ENCODE measurements at places on chromosomes 5 and 9.

- DNase-seq, result no peak
Observed at GRCh38 chr5:116306846-116307245, 222.0 kb downstream of the COMMD10 start.

DNA sequence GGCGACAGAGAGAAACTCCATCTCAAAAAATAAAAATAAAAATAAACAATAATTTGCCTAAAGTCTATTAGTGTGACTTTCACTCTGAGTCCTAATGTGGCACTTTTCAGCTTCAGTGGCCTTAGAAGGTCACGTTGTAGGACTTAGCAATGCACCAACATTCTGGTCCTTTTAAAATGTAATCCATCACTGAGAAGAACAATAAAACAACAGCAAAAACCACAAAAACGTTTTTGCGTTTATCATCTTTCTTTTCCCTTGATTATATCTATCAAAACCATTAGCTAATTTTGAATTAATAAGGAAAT, 190.1 kb upstream of the ZNF608 start:
- DNase-seq, result no peak

GRCh38 chr5:158487664-158488063, 612.1 kb downstream of the EBF1 start:
- DNase-seq, result no peak

GRCh38 chr9:33686942-33687341, 108.4 kb upstream of the PRSS3 start:
- no peak for DNase-seq

DNA sequence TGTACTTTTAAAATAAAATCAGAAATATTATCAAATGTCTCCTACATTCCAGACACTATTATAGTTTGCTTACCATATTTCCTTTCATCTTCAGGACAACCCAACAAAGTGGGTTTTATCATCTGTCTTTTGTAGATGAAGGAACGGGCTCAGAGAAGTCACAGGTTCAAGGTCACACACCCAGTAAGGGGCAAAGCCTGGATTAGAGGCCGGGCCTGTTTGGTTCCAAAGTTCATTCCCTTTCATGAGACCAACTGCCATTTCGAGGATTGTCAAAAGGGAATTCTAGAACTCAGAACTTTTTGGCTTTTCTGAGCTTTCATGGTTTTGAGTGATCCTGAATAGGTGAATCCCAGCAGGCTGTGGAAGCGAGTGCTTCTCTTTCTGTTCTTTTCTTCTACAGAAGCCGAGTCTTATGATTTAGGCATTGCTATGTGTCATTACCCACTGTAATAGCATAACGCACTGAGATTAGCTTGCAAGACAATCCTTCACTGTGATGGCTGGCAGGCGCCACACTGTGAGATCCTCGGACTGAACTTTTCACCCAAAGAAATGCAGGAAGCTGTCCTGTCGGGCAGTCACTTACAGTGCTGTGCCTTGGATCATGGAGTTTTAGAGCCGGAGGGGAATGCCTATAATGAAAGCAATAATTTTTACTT, 43.8 kb upstream of the ANKH start:
- DNase-seq, result no peak

GRCh38 chr5:88685591-88686541, 197.1 kb downstream of the MEF2C start:
- no peak for DNase-seq

DNA sequence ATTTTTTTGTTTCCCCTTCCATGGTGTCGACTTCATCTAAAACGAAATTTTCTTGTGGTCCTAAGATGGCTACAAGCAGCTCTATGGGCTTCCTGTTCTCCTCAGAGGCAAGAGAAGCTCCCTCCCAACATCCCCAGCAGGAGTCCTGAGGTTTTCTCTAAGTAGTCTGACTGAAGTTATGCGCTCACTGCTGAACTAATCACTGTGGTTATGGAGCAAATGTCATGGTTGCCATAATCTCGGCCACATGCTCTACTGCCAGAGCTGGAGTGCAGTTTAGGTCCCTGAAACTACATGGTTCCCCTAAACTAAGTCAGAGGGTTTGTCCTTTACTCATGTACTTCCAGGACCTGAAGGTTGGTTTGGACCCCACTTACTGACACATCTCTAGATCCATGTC, 68.0 kb upstream of the MAMDC2 start:
- DNase-seq, result no peak

DNA sequence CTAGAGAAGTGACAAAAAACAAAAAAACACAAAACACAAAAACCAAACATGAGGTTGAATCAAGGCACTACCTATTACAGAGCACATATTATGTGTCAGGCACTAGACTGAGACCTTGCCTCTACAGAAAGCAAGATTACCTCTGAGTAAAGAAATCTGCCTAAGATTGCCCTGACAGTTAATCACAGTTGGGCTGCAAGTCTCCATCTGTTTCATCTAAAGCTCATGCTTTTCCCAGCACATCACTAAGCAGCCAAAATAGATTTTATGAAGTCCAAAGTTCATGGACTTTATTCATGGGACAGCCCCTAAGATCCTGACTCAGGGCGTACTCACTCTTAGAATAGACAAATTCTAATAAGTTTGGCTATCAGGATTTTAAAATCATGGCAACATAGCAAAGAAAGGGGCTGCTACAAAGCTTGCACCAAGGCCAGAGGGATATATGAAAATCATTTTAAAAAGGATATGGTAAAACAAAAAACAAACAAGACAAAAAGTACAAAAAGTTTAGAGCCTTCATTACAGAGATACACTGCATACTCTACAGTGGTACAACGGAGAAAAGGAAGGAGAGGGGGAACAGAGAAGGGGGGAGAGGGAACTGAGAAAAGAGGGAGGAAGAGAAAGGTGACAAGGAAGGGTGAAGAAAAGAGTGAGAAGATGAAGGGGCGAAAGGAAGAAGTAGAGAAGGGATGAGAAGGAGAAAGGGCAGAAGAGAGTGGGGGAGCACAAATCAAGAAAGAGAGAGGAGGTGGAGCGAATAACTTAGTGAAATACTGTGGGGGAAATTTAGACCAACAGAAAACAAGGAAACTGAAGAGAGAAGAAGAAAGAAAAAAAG, 58.2 kb downstream of the RICTOR start:
- DNase-seq, result no peak

- no peak for DNase-seq
Observed at GRCh38 chr5:141785135-141785534, 93.1 kb downstream of the PCDH1 start.

DNA sequence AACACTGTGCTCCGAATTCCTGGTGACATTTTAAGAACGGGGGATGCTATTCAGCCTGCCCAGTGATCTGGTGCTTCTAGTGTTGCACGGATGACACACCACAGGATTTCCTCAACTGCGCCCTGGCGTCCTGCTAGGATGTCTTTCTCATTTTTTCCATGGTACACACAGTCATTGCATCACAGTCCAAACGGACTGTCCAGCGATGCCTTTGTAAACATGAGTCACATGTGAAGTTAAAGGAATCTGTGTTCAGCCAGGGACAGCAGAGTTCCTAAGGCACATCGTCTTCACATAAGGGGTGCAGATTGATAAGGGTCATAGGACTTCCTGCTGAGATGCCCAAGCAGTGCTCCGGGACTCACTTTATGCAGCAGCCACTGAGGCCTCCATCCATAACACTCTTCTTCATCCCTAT, 9.3 kb upstream of the PTPN3 start:
- no peak for DNase-seq

- peak; percentile 21 for DNase-seq
Observed at GRCh38 chr5:107154593-107154992, 516.1 kb downstream of the EFNA5 start.

DNA sequence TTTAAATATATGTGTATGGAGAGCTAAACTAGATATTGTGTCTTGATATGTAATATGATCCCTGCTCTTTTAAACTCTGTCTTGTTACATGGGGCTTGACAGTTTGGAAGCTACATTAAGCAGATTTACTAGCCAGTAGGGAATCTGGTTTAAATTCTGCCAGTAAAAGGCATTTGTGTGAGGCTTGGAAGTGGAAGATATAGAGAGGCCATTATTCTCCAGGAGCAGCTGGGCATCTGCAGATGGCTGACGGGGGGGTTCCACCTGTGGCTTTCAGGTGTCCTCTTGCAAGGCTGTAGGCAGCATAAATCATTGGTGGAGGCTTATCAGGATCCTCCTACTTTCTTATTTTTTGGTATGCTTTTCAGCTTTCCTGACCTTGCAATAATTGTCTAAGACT, 179.1 kb upstream of the FBXL7 start:
- DNase-seq, result no peak

DNA sequence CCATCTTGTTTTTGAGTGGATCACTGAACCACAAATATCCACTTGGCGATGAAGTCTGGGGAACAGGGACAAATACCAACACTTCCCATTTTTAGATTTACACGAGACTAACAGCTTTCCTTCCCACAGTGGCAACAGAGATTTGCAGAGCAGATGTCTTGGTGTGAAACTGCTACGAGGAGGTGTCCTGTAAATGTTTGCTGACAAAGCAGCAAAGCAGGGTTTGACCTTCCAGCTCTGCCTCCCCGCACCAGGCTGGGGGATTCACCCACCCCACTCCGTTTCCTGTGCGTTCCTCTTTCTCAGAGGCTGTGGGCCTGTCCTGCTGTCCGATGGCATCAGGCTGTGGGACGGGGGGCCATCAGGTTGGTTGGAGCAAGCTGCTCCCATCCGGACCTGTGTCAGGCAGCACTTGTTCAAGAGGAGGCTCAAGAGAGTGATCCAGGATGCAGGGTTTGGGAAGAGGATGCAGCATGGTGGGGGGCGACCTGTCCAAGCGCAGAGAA, 693 bp upstream of the RGS3 start:
- DNase-seq, result no peak

DNA sequence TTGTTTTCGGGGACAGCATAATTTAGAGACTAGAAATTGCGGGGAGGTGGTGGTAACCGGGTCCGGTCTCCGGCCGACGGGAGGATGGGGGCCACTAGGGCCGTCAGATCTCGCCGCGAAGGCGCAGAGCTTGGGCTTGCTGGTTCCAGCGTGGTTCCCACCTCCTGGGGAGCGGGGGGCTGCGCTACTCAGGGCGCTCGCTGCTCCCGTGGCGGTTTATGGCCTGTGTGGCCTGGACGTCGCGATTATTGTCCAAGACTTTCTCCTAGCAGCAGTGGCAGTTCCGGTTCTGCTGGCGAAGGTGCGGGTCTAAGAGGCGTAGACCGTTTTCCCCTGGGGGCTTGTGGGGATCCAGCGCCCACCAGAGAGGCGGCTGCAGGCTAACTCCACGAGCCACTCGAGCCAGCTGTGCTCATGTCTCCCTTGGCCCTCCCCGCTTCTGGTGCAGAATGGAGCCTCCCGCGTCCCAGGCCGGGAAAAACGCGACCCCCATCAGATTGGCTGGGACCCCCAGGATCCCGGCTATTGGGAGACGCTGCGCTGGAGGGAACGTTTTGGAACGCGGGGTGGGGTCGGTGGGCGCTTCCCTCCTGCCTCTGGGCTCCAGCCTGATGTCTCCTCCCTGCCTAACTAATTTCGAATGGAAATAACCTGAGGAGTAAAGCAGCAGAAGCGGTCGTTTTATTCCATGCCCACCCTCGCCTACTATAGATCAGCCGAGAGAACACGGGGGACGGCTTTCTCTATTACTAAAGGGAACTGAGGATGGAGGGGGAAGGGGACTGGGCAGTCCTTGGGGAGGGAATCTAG, 87.1 kb downstream of the ENTREP1 start:
- DNase-seq, result no peak

GRCh38 chr9:14453286-14453685, 139.3 kb upstream of the NFIB start:
- DNase-seq, result peak; percentile 100

DNA sequence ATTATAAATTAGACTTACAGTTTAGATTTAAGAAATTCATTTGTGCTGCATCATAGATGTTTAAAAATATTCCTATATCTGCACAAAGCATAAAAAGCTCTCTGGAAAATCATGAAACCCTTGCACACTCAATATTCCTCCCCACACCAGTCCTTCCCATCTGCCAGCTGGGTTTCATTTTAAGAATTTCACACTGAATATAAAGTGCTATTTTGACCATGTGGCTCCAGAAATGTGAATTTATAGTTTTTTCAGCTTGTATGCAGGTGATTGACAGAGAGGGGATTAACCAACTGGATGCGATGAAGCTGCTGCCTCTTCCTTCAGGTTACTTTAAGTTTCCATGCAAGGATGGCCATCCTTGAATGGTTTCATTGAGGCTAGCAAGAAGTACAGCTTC, 346.3 kb downstream of the NDUFS4 start:
- no peak for DNase-seq

GRCh38 chr9:112371060-112371459, 8.8 kb upstream of the HSDL2 start:
- DNase-seq, result no peak

DNA sequence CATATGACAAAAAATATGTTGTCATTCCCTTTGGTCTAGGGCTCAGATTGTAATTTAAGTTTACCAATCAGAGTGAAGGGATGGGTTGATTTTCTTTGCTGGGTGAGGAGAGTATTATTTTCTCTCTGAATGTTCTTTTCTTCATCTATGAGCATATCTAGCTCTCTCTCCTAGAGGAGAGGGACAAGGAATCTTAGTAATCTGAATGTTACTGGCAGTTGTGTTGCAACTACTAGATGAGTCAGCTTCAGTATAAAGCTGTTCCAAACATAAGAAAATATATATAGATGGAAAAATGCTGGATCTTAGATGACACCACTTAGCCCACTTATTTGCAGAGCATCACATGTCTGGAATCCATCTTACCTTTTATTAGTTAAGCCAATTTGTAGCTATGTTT, 259.3 kb downstream of the TUSC1 start:
- DNase-seq, result no peak

GRCh38 chr5:153938191-153938842, 100.4 kb downstream of the FAM114A2 start:
- DNase-seq, result no peak

DNA sequence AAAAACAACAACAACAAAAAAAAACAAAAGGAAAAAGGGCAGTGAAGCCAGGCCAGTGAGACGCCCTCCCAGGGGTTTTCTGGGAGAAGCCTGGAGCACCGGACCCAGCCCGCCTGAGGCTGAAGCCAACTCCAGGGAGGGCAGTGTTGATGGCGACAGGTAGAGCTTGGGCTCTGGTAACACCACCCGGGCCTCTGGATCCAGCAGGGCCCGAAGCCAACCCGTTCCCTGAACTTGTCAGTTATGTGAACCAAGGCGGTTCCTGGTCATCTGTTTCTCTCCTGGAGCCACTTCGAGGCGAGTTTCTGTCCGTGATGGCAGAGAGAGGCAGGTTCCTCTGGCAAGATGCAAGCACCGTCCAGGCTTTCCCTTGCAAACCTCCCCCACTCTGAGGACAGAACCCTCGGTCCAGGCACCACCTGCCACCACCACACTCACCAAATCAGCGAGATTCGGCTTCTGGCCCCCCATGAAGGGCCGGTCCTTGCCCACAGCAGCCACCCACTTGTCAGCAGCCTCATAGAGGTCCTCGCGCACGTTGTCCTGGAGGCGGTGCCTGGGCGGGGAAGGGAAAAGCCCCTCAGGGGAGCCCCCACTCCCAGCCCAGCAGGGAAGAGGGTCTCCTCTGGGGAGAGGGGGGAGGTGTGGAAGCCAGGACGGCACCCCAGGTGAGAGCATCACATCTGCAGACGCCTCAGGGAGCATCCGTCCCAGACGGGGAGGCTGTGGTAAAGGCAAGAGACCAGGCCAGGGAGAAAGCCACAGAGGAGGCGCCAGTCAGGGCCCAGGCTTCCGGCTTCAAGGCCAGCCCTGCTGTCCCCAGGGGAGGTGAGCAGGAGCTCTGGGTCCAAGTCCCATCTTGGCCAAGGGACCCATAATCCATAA, 5.4 kb downstream of the PTGES2 start:
- DNase-seq, result no peak
